ENCODE measurements at places on chromosomes 1 and 21.

GRCh38 chr1:149923626-149924025 lies 4.0 kb downstream of the SF3B4 start:
- no peak for DNase-seq

DNA sequence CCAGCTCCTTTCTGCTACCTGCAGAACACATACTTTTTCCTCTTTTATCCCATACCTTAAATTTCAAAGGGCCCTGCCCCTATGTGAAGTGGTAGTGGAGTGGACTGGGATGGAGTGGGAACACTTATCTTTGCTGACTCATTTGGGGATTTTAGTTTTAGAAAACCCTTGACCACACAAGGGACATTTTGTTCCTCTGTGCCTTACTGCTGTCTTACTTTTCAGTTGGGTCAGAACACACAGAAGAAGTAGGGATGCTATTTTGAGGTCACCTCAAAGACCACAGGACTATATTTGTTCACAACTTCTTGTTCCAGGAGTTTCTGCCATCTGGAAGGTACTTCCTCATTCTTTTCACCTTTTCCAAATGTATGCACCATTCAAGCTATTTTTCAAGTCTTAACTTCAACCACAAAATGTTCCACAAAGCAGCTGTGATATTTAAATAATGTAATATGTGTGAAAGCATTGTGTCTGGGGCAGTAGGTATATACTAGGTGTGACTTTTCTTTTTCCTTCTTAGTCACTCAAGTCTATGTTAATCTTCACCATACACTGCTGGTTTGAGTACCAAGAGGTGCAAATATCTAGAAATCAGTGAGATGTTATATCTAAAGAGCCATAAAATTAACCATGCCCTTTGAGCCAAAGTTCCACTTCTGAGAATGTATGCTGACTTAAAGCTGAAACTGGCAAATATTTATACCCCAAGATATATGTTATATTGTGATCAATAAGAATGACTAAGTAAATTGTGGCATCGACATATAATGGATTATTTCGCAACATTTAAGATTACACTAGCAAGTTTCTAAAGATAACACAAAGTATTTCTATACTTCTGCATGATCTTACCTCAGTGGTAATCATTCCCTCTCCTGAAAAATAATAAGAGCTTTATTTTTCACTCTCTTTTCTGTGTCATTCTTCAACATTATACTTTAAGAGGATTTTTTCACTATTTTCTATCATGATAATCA lies 308.5 kb downstream of the MRPL39 start:
- DNase-seq, result no peak

DNA sequence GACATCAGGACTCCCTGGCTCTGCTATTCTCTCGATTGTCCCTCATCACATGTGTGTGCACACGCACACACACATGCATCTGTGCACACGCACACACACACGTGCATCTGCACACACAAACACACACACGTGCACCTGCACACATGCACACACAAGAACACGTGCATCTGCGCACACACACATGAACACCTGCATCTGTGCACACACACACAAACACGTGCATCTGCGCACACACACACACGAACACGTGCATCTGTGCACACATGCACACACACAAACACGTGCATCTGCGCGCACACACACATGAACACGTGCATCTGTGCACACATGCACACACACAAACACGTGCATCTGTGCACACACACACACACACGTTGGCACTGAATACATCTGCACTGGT lies 14.7 kb downstream of the S100A7A start:
- no peak for DNase-seq

DNA sequence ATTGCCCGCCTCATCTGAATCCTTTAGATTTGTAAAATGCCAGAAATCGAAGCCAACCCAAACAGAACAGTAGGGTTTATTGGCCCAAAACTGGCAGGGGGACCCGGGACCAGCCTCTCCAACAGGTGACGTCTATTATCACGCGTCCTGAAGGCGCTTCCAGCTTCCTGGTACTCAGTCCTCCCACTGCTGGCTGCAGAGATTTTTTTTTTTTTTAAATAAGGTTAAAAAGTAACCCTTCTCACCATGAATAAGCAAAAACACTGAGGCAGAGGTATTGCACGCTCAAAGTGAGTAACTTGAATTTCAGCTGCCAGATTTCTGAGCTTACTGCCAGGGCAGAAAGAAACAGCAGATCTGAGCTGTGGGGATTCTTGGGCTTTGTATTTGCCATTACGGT lies 54.4 kb upstream of the GCLM start:
- DNase-seq, result no peak

DNA sequence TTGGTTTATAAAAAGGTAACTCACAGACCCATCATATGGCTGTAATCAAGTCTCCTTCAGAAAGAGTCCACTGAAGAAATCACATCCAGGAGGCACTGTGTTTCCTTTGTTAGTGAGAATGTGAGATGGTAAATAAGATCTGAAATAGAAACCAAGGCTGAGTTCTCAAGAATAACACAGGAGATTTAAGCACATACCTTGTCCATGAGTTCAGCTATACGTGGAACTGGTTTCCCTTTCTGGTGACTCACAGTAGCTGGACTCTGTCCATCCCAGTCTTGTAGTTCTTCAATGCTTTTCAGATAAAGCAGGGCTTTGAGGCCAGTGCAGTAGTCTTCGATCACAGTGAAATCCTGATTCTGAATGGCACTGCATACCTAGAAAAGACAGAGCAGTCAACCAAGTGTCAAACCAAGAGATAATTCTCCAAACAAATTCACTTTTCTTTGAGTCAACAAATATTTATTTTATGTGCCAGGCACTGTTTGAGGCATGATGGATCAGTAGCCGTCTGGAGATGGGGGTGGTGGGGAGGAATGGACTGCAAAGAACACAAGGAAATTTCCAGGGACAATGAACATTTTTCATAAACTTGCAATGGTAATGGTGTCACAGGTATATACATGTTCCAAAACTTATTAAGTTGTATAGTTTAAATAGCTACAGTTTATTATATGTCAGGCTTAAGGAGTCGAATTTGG lies 471.4 kb downstream of the PTBP2 start:
- DNase-seq, result no peak

DNA sequence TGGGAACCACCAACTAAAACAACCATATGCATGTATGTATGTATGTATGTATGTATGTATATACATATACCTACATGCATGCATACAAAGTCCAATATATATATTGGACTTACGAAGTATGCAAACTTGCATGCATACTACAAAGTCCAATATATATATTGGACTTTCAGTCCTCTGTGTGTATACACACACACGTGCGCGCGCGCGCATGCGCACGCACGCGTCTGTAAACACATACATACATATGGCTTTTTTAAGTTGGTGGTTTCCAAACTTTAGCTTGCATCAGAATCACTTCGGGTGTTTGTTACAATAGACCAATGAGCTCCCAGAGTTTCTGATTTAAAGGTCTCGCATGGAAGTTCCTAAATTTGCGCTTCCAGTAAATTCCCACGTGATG lies 197.5 kb upstream of the C1orf87 start:
- DNase-seq, result no peak

- no peak for DNase-seq
Measured at GRCh38 chr1:35847935-35848565, 35.0 kb upstream of the AGO1 start.

DNA sequence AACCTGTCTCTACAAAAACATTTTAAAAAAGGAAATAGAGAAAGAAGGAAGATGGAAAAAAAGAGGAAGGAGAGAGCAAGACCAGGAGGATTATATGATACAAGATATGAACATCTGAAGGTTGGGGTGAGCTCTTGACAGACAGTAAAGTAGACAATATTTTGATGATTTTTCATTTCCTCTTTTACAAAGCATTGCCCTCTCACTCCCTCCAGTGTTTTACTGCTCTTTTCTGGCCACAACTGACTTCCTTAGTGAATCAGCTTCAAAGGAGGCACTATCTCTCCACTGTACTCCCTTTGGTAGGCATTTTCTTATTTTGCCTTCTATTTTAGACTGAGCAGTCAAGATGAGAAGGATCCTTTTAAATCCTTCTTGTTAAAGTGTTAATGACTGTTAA lies 296.7 kb downstream of the KCTD3 start:
- DNase-seq, result no peak

DNA sequence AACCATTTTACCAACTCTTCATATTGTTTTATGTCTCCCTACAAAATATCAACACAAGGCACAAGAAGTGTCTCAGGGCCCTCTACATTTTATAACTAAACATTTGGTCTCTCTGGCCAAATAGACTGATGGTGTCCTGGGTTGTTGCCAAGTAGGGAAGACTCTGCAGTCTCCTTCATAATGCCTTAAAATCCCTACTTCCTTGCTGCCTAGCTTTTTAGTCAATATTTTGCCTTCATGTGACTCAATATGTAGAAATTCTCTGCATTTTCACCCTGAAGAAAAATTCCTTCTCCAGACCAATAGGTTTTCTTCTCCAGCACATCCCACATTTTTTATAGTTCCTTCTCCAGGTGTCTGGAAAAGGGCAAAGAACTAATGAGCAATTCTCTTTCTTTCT lies 72.6 kb upstream of the IPO9 start:
- no peak for DNase-seq

GRCh38 chr1:77716065-77716464 lies 33.6 kb upstream of the ZZZ3 start:
- no peak for DNase-seq

DNA sequence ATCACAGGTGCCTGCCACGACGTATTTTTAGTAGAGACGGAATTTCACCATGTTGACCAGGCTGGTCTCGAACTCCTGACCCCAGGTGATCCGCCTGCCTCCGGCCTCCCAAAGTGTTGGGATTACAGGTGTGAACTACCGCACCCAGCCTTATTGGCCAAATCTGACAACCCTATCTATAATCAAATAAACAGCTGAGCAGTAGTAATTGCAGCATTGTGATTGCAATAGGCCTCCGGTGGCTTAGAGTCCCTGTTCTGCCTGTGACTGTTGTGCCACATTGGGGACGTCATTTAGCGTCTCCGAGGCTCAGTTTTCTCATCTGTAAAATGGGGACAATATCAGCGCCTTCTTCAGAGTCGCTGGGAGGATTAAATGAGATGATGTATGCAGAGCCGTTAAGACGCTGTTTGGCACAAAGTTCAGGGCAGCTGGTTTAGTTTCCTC lies 569 bp upstream of the CAPN2 start:
- DNase-seq, result no peak

DNA sequence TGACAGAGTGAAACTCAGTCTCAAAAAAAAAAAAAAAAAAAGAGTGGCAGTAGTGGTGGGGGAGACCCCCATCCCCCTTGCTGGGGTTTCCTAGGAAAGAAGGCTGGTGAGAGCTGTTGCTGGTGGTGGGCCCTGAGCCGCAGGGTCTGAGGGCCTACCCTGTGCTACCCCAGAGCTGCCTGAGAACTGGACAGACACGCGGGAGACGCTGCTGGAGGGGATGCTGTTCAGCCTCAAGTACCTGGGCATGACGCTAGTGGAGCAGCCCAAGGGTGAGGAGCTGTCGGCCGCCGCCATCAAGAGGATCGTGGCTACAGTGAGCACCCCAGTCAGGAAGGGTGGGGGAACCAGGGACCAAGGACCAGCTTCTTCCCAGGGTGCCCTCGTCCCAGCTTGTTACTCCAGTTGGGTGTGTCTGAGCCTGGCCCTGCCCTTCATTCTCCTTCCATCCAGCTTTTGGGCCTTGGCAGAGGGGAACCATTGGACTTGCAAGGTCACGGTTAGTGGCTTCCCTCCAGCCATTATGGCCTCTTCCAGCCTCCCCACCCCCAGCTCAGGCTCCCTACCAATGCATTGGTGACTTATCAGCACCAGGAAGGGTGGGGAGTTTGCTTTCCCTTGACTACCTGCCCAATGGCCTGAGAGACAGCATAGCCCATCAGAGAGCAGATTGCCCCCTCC lies 10.5 kb downstream of the LDLRAP1 start:
- DNase-seq, result no peak

- DNase-seq, result no peak
Measured at GRCh38 chr1:197042676-197043341, 24.3 kb downstream of the F13B start.

- DNase-seq, result no peak
Measured at GRCh38 chr1:9826616-9827015, 2.9 kb upstream of the CLSTN1 start.

GRCh38 chr1:65146908-65147423 lies 1.0 kb upstream of the AK4 start:
- no peak for DNase-seq

GRCh38 chr1:116664366-116664977 lies 3.1 kb downstream of the IGSF3 start:
- no peak for DNase-seq

DNA sequence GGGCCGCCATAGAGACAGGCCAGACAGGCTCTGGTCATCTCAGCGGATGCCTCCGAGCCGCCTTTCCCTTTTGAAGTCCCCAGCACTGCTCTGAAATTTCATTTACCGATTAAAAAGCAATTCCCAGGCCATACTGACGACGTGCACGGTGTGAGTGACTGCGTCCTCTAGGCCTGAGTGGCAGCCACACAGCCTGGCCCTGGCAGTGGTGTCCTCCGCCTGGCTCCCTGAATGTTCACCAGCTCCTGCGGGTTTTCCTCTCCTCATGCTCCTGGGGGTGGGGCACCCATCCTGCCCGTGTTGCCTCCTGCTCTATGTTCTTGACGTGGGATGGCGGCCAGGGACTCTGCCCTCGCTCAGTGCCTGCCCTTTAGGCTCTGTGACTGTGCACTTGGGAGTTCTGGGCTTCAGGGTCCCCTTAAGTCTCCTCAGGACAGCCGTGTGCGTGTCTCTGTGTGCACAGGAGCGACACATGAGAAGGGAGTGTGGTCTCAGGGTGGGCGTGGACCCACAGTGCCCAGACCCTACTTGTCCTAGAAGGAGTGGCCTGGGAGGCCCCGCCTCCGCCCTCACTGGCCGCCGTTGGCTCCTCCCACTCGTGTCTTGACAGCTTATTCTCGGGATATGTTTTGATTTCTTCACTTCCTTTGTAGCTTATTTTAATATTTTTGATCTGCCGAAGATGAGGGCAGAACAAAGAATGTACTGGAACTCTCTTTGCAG lies 3.6 kb downstream of the SKI start:
- peak; percentile 76 for DNase-seq

DNA sequence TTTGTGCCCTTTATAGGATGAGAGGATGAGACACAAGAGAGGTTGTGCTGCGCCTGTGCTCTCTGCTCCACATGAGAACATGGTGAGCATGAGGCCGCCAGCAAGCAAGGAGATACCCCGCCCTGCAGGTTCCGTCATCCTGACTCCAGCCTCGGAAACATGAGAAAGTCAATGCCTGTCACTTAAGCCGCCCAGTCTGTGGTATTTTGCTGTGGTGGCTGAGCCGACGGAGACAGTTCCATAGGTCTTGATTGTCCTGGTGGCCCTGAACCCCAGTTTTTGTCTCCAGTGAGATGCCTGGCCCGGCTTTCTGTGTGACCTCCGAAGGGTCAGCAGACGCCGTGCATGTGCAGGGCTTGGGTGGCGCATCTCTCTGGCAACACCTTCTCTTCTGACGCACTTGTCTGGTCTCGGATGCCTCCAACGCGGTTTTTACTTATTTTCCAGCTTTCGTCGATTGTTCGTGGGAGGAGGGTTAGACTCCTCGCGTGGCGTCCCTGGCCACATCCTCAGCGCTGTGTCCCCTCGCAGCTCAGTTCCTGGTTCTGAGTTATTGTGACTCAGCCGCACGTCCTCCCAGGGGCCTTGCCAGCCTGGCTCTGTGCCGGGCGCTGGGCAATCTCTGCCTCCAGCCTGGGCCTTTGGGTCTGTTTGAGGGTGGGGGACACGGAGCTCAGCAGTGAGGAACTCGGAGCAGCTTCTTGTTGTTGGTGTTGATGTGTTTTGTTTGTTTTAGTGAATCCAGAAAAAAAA lies 70.0 kb downstream of the FAAP20 start:
- no peak for DNase-seq

Data from T-cell (primary cell).